ENCODE measurements at places on chromosomes 6 and 20.

DNA sequence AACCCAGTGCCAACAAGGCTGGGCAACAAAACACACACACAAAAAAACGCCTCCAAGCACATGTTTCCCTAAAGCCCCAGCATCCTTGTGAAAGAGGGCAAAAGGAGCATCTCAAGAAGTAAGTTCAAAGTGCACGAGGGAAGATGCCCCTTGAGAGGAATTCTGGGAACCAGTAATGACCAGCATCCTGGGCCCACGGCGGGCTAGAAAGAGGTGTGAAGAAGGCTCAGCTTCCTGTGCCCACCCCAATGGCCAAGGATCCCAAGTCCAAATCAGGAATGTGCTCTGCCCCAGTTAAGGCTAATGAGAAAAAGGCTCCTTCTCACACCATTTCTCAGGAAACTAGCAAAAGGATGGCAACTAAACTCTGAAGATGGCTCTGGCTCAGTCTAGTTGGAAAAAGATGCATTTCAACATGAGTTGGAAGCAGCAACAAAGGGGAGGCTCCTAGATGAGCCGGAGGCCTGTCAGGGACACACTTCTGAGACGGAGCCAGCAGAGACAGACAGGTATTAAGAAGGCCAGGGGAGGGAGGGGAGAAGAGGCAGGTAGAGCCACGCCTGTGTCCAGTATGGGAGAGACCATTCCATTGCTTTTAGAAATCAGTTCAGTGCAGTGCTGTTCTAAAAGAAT, 3.2 kb downstream of the RIMS4 start:
- no peak for DNase-seq

GRCh38 chr6:18308070-18308735, 43.9 kb upstream of the DEK start:
- no peak for DNase-seq

DNA sequence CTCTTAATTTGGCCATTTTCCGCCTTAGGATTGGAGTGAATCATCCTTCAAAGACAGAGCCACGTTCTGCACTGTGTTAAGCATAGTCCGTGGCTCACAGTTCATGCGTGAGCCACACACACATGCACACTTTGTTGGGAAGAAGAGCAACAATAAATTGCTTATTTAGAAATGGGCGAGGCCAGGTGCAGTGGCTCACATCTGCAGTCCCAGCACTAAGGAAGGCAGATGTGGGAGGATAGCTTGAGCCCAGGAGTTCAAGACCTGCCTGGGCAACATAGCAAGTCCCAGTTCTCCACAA, 131.3 kb downstream of the ZDHHC14 start:
- DNase-seq = no peak

- peak; percentile 7 for DNase-seq
Observed at GRCh38 chr6:50850223-50851048, 31.8 kb downstream of the TFAP2B start.

GRCh38 chr20:48393737-48394314, 434.0 kb downstream of the PREX1 start:
- DNase-seq = no peak

GRCh38 chr6:16950302-16950701, 151.5 kb upstream of the STMND1 start:
- no peak for DNase-seq

GRCh38 chr6:7138046-7138531, 30.3 kb downstream of the RREB1 start:
- DNase-seq = no peak

DNA sequence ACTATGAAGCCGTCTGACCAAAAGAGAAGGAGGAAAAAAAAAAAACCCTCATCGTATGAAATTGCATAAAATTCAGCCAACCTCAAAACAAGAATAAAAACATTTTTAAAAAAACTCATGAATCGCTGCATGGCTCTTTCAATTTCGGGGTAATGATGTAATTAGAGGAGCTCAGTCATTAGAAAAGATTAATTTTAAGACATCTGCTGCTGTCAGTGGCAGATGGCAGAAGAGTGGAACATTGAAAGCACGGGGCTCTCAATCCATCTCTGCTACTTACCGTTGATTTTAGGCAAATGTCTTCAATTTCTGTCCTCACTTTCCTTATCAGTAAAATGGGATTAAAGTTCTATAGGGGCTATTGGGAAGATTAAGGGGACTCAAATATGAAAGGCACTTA, 79.1 kb downstream of the EYA2 start:
- DNase-seq = no peak

- DNase-seq = no peak
Observed at GRCh38 chr6:40743226-40743625, 156.1 kb upstream of the LRFN2 start.

- DNase-seq = no peak
Observed at GRCh38 chr6:55445648-55446204, 118.5 kb downstream of the GFRAL start.

- no peak for DNase-seq
Observed at GRCh38 chr6:52612336-52613054, 35.6 kb upstream of the TRAM2 start.

GRCh38 chr6:26195376-26195923, 108.2 kb downstream of the HFE start:
- peak; percentile 86 for DNase-seq

DNA sequence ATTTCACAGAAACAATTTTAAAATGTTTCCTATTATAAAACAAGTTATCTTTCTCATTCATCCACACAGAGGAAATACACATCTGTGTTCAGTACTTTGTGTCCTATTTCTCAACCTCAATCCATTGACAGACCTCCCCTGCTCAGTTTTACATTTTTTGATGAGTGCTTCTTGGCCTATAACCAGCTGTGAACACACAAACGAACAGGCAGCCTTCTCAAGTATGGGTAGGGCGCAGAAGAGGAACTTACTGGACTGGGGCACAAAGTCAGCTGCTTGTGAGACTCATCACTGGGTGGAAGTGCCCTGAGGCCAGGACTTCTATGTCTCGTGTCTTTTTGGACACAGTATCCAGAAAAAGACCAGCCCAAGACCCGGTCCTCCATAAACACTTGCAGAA, 2.8 kb downstream of the RPS6KA2 start:
- no peak for DNase-seq

DNA sequence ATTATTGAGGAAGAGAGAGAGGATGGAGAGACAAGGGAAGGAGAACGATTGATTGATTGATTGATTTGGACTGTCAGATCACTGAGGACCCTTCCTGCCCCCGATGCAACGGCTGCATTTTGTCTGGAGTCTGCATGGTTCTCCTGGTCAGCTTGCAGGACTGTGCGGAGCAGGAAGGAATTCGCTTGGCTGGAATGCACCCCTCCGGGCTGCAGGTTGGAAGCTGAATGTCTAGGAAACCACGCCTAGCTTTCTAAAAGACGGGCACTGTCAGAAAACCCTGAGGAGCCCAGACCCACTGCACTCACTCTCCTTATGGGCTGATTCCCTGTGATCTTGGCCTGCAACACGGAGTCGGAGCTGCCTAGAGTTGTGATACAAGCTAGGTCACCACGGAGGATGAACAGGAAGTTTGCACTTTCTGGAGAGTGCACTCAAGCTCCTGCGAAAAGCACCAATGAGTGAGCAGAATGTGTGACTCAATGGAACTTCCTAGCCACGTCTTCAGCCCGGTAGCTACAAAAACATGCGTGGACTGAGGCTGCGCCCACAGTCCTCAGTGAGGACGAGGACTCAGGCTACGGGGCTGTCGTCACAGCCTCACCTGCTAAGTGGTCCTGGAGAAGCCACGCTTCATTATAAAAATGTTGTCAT, 14.4 kb downstream of the DACT2 start:
- DNase-seq = no peak

GRCh38 chr6:154558984-154559383, 48.5 kb upstream of the CNKSR3 start:
- no peak for DNase-seq

DNA sequence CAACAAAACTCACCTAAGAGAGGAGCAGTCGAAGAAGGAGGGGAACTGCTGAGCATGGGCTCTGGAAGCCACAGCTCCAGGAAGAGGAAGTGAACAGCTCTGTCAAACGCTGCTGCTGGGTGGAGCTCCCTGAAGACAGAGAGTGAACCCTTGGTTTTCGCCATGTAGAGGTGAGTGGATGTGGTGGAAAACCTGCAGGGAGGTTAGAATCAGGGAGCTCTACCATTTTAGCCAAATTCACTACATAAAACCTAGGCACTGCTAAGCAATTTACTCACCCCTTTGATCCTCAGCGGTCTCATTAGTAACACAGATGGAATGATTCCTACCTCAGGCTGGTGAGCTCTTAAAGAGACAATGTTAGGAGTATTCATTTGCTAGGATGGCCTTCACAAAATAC, 19.4 kb upstream of the TFAP2A start:
- DNase-seq = no peak

DNA sequence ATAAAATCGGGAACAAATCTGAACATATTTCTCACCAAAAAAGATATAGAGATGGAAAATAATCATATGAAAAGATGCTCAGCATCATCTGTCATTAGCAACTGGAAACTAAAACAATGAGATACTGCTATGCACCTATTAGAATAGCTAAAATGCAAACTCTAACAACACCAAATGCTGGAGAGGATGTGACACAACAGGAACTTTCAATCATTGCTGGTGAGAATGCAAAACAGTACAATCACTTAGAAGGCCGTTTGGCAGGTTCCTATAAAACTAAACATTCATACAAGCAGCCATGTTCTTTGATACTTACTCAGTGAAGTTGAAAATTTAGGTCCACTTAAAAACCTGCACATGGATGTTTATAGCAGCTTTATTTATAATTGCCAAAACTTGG, 67.0 kb downstream of the FAM50B start:
- DNase-seq = no peak

- DNase-seq = no peak
Observed at GRCh38 chr20:54158856-54159418, 14.8 kb downstream of the CYP24A1 start.

DNA sequence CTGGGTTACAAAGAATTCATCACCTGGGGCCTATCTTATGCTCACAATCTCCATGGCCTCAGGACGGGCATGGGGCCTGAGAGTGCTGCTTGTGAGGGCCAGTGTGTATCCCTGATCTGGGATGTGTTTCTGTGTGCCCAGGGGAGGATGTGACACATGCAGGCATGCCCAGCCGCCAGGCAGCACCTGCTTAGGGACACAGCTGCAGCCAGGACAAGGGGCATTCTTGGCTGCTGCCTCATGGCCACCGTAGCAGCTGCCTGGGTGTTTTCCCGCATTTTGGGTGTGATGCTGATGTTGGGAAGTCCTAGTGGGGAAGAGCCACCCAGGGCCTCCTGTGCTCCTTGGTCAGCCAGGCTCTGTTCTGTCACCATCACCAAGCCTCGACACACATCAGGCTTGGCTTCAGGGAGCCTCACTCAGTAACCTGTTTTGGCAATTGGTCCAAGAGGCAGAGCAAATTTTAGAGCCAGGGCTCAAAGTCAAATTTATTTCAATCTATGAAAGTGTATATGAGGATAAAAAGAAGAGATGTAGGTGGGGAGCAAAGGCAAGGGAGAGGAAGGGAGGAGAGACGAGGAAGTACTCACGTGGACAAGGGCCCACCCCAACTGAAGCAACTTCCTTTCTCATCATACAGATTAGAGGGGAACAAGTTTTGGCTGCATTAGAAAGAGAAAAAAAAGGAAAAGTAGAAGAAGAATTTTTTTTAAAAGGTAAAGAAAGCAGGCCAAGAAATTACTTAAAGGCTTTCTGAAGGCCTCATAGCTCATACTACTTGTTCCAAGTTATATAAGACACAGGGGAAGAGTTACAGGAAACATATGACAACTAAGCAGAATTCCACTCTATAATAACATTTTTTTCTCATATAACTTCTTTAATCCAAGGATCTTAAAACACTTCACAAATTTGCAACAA, 269.9 kb upstream of the SUPT3H start:
- DNase-seq = no peak

DNA sequence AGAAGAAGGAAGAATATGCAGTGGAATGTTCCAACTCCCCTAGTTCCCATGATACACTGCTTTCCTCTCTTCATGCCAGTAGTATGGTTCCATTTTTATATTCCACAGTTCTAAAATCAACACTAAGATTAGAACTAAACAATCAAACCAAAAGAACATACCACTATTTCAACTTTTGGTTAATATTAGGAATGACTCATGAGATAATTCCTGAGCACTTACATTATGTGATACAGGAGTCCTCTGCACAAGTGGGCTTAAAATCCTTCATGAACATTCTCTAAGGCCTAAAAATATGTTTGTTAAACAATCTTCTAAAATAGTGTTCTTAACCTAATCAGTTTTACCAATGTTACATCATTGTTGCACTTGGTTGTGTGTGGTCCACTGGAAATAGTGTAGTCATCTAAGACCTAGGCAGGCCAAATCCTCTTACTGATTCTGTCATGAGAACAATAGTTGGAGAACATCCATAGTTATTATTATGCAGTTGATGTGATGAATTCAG, 30.3 kb upstream of the RCAN2 start:
- no peak for DNase-seq

- DNase-seq = no peak
Observed at GRCh38 chr6:11200356-11200755, 32.1 kb downstream of the NEDD9 start.

DNA sequence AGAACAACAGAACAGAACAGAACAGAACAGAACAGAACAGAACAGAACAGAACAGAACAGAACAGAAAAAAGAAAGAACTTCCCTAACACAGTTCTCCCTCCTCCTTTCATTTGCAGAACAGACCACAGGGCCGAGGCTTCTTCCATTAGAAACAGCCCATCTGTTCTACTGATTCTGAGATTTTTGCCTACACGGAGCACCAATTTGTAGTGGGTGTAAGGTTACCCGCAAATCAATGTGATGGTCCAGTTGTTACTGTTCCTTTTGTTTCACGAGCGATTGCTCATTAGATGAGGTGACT, 734 bp upstream of the OGFRL1 start:
- DNase-seq = no peak

DNA sequence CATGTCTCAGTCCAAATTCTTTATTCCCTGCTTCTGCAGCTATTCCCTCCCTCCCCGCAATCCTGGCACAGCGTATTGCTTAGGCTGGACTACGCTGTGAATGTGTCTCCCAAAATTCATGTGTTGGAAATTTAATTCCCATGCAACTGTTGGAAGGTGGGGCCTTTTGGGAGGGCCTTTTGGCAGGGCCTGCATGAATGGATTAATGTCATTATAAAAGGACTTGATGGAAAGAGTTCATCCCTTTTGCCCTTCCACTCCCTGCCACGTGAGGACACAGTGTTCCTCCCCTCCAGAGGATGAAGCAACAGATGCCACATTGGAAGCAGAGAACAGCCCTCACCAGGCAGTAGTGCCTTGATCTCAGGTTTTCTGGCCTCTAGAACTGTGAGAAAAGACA, 20.4 kb upstream of the NOTCH4 start:
- no peak for DNase-seq

- peak; percentile 45 for DNase-seq
Observed at GRCh38 chr6:45741437-45742171, 274.1 kb downstream of the CLIC5 start.

DNA sequence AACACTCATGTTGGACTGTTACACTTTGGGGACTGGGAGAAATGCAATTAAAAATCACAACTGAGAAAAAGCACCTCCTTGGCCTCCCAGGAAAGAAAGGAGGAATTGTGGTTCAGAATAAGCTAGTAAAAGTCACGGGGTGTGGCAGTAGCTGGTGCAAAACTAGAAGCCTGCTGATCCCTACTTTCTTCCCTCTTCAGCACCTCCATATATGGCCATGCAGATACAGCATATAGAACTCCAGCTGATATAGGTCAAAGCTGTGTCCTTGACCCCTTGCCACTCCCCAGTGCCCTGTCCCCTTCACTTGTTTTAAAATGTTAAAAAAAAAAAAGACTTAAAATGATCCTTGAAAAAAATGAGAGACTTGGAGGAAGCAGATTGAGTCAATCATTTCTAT, 5.5 kb upstream of the FLRT3 start:
- DNase-seq = no peak

GRCh38 chr20:61694682-61695081, 371.0 kb downstream of the TAF4 start:
- DNase-seq = no peak

- DNase-seq = no peak
Observed at GRCh38 chr20:2108987-2109386, 7.4 kb downstream of the STK35 start.
